Kidney (tissue), 22 donors: ENCODE measurements at places on chromosomes 7 and 10. TPM values are rescaled to one million over a fixed set of nuclear protein-coding genes. Genes with fewer than 3 reads are reported as not detected.

GRCh38 chr10:111390813-111391563 is 314.2 kb downstream of the ADRA2A start:
- no peak for DNase-seq

GRCh38 chr10:15764892-15765454 is 45.3 kb upstream of the ITGA8 start:
- DNase-seq: no peak

DNA sequence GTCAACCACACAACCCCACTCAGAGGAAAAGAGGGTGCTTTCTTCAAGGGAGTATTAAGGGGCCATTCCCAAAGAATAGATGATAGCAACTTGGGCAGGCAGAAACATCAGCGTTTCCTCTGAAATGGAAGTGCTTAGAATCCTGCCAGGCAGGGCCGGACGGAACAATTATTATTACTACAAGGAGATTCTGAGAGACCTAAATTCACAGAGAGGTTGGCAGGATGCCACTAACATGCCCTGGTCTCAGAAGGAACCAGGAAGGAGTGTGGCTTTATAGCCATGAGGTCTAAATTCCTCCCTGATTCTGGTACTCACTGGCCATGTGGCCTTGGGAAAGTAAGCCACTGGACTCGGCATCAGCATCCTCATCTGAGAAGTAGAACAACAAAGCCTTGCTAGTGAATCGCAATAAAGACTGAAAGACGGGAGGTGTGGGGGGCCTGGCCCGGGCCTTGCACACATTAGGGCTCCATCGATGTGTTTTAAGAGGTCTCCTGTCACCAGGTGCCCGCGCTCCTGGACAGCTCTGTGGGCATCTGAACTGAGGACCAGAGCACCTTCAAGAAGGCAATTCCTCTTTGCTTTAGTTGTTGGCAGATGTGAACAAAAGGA is 131.5 kb downstream of the OAT start:
- DNase-seq: no peak

DNA sequence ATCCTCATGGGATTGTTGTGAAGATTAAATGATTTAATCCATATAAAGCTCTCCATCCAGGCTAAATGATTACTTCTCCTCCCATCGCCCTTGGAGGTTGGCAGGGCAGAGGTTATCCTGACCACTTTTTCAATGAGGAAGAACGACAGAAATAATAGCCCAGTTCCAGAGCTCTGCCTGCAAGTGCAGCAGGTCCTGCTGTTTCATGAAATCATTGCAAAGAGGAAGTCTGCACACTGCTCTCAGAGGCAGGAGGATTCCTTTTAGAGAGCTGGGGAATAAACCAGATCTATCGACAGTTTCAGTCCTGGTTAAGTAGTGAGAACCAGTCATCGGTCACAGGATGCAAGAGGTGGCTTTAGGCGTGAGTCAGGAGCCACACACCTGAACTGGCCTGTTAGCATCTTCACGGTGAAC is 25.0 kb upstream of the CDH23 start:
- DNase-seq: no peak

DNA sequence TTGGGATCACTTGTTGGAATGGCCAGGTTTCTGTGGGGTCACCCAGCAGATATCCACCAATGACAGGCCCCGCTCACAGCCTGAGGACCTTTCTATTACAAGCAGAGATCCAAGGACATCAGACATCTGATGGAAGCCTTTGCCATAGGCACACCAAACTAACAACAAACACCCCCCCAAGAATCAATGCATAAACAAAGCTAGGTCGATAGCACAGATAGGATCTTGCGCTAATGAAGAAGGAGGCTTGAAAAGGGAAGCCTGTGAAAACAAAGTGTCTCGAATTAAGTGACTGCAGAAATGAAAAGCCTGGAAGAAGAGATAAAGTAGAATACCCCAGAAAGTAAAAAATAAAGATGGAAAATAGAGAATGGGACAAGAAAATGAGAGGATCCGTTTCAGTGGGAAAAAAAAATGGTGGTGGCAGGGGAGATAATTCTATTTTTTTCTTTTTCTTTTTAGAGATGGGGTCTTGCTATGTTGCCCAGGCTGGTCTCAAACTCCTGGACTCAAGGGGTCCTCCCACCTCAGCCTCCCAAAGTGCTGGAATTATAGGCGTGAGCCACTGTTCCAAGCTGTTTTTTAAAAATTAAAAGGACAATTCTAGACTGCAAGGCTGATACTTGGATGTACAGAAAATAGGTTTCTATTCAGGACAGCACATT is 26.3 kb upstream of the SMURF1 start:
- no peak for DNase-seq

- DNase-seq: no peak
Measured at GRCh38 chr7:131618391-131618790, 62.0 kb upstream of the PODXL start.

DNA sequence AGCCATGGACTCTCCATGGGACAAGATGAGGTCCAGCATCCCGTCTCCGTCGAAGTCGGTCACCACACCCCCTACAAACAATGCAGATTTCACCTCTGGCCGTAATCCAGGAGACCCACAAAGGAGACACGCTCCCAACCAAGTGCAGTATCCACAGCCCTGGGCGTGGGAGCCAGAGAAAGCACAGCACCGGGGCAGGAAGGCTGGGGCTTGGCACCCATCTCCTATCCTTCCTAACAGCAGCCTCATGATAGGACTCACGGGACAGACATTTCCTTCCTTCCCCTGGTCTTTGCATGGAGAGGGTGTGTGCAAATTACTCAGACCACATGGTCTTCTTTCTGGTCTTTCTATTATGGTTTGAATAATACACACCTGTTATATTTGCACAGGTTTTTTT is 46.3 kb downstream of the GOLGA7B start:
- DNase-seq: no peak

DNA sequence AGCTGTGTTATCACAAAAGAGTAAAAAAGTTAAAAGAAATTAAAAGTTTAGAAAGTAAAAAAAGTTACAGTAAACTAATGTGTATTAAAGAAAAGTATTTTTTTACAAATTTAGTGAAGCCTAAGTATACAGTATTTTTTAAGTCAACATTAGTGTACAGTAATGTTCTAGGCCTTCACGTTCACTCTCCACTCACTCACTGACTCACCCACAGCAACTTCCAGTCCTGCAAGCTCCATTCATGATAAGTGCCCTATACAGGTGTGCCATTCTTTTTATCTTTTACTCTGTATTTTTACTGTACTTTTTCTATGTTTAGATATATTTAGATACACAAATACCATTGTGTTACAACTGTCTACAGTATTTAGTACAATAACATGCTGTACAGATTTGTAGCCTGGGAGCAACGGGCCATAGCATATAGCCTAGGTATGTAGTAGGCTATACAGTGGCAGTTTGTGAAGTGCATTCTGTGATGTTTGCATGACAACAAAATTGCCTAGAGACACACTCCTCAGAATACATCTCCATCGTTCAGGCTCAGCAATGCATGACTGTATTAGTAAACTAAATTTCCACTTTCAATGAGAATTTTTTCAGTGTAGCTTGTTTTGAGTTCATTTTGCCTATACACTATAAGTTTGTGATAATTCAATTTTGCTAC is 539.9 kb upstream of the C7orf33 start:
- DNase-seq: no peak

DNA sequence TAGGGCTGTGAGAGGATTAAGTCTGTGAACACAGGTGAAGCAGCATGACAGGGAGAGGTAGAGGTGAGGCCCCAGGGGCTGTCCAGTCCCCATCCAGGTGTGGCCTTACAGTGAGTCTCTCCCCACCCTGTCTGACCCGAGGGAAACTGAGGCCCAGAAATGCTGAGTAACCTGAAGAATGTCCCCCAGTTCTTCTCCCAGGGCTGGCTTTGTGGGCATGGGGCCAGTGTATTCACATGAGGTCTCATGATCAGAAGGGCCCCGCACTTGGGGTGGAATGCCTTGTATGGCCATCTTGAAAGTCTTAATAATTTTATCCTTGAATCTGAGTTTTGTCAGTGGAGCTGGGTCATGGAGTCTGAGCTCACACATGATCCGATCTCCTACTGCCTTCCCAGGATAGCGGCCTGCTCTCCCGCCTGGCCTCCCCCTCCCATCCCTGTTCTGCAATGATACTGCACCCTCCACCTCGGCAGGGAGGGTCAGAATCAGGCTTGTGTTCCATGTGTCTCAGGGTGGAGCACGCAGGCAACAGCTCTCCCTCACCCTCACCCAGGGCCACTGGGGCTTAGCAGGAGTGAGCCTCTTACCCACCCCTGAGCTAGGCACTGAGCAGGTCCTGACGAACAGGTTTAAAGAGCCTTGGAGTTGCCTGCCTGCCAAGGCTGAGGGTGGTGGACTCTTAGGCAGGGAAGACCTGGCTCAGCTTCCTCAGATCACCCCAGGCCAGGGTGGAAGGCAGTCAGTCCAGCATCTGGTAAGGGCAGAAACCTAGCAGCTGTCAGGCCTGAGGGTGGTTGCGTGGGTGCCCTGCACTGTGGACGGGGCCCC is 41.4 kb upstream of the NPFFR1 start:
- peak; percentile 46 for DNase-seq

GRCh38 chr10:43234471-43235041 is 32.3 kb downstream of the RASGEF1A start:
- peak; percentile 56 for DNase-seq

DNA sequence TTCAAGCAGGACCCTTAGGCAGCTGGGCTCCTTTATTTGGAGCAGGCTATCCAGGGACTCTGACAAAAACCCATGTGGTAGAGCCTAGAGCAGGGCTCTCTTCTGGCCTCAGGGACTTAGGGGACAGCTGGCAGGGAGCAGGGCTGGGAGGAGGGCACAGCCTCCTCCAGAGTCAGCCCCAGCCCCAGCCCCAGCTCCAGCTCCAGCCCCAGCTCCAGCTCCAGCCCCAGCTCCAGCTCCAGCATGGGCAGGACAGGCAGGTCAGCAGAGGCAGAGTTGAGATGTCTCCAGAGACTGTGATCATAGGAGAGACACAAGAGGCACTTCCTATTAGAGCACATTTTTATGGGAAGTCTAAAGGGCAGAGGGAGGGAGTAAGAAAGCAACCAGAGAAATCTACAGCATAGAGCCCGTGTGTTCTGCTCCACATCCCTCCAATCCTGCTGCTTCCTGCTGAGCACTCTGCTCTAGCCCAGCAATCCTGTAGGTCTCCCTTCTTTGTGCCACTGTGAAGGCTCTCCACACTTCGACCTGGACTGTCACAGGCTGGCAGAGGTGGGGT is 13.3 kb upstream of the C10orf53 start:
- no peak for DNase-seq

DNA sequence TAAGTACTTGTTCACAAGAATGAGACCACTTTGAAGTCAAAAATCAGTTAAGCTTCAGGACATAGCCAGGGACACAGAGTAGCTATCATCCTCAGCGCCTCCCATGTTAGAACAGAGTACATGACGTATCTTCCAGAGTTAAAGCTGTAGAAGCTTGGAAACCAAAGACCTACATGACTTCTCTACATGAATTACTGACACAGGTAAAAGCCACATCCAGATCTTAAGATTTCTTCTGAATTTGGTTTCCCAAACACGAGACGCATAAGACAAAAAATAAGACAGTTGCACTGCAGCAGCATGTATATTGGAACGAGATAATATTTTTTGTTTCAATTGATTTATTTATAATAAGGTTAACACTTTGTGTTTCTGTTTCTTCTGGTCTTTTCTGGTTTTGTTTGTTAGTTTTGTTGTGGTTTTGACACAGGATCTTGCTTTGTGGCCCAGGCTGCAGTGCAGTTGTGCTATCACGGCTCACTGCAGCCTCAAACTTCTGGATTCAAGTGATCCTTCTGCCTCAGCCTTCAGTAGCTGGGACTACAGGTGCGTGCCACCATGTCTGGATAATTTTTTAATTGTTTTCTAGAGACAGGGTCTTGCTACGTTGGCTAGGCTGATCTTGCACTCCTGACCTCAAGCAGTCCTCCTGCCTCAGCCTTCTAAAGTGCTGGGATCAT is 10.2 kb upstream of the EPC1 start:
- DNase-seq: no peak

GRCh38 chr10:114925587-114926586 is 12.1 kb upstream of the TRUB1 start:
- no peak for DNase-seq

GRCh38 chr10:74947781-74948401 is 121.5 kb downstream of the KAT6B start:
- DNase-seq: no peak

- DNase-seq: no peak
Measured at GRCh38 chr10:105473170-105473569, 832.1 kb downstream of the SORCS3 start.

GRCh38 chr10:44885710-44886109 is 25.4 kb upstream of the TMEM72 start:
- no peak for DNase-seq

Gene NPTX2
- 0.26 TPM for polyA plus RNA-seq

Gene HGF
- 2.6 TPM for polyA plus RNA-seq

Gene CDHR1
- 0.47 TPM for polyA plus RNA-seq

Gene GALNT11
- polyA plus RNA-seq: 116 TPM
